Airway epithelial cell (primary cell): ENCODE measurements at places on chromosomes 12 and 14. TPM values are rescaled to one million over a fixed set of nuclear protein-coding genes. Genes with fewer than 3 reads are reported as not detected.

PTPRB gene
- total RNA-seq: 0.28 and 0.35 TPM in 2 replicates

PRIMA1 gene
- total RNA-seq: 0.07 TPM in 1 of 2 replicates, not detected in the other

KRT1 gene
- 0.42 and 0.99 TPM in 2 replicates for total RNA-seq

CD27 gene
- not detected in 2 replicates for total RNA-seq

KMT2D gene
- 13.6 and 21.0 TPM in 2 replicates for total RNA-seq

UNC79 gene
- total RNA-seq: not detected in 2 replicates

C1QL4 gene
- total RNA-seq: 0.42 TPM in 1 of 2 replicates, not detected in the other

KHNYN gene
- total RNA-seq: 60.4 and 66.9 TPM in 2 replicates

CD163L1 gene
- not detected in 2 replicates for total RNA-seq

GCN1 gene
- total RNA-seq: 60.8 and 79.6 TPM in 2 replicates

ENDOU gene
- total RNA-seq: 2.6 and 3.4 TPM in 2 replicates

MGAT4C gene
- not detected in 2 replicates for total RNA-seq

SOAT2 gene
- total RNA-seq: 0.07 TPM in 1 of 2 replicates, not detected in the other

PLEKHD1 gene
- not detected in 2 replicates for total RNA-seq

CLEC7A gene
- 0.14 and 1.5 TPM in 2 replicates for total RNA-seq

FAM222A gene
- total RNA-seq: 0.46 and 0.63 TPM in 2 replicates

FRS2 gene
- total RNA-seq: 11.8 and 21.5 TPM in 2 replicates

CCDC60 gene
- not detected in 2 replicates for total RNA-seq

DEPDC4 gene
- 2.0 and 3.1 TPM in 2 replicates for total RNA-seq

GNB3 gene
- total RNA-seq: 0.28 and 0.92 TPM in 2 replicates

E2F7 gene
- total RNA-seq: 7.0 and 10.9 TPM in 2 replicates

MAP1LC3B2 gene
- total RNA-seq: 0.28 TPM in 1 of 2 replicates, not detected in the other

TAS2R13 gene
- 0.14 TPM in 1 of 2 replicates, not detected in the other for total RNA-seq

AICDA gene
- total RNA-seq: not detected in 2 replicates

HOXC13 gene
- total RNA-seq: not detected in 2 replicates

P2RX2 gene
- total RNA-seq: not detected in 2 replicates

RPAP3 gene
- 12.7 and 15.7 TPM in 2 replicates for total RNA-seq

CEBPE gene
- not detected in 2 replicates for total RNA-seq

RDH16 gene
- total RNA-seq: 0.28 and 0.49 TPM in 2 replicates

KRT78 gene
- 2.2 and 3.9 TPM in 2 replicates for total RNA-seq

ZFC3H1 gene
- 15.9 and 18.9 TPM in 2 replicates for total RNA-seq

FAM90A1 gene
- total RNA-seq: not detected in 2 replicates

KRT8 gene
- 425 and 493 TPM in 2 replicates for total RNA-seq

FERMT2 gene
- total RNA-seq: 11.6 and 13.5 TPM in 2 replicates

PARPBP gene
- 5.8 and 10.5 TPM in 2 replicates for total RNA-seq

COX8C gene
- not detected in 2 replicates for total RNA-seq

TBX5 gene
- total RNA-seq: 0.35 and 1.1 TPM in 2 replicates

PLEKHG3 gene
- total RNA-seq: 61.6 and 84.1 TPM in 2 replicates

OR6C2 gene
- not detected in 2 replicates for total RNA-seq

PDE3A gene
- total RNA-seq: 0.14 TPM in 2 replicates

OAS3 gene
- 6.7 and 8.9 TPM in 2 replicates for total RNA-seq

TAS2R42 gene
- total RNA-seq: not detected in 2 replicates

COX14 gene
- total RNA-seq: 57.8 and 64.6 TPM in 2 replicates

KRT85 gene
- not detected in 2 replicates for total RNA-seq

CRACR2A gene
- 0.19 and 0.78 TPM in 2 replicates for total RNA-seq

DNAJC22 gene
- 0.35 and 0.84 TPM in 2 replicates for total RNA-seq
